ENCODE measurements at places on chromosomes 3 and 15.
A peak's percentile ranks its signal among the peaks of the same experiment; 100 is the strongest.

GRCh38 chr3:112012205-112012992, 13.7 kb downstream of the TAGLN3 start:
- no peak for DNase-seq

- no peak for DNase-seq
Measured at GRCh38 chr3:102661707-102662497, 227.1 kb downstream of the ZPLD1 start.

- no peak for DNase-seq
Measured at GRCh38 chr15:39108021-39108420, 472.9 kb upstream of the THBS1 start.

GRCh38 chr15:71476823-71477222, 333.5 kb upstream of the NR2E3 start:
- DNase-seq, result no peak

DNA sequence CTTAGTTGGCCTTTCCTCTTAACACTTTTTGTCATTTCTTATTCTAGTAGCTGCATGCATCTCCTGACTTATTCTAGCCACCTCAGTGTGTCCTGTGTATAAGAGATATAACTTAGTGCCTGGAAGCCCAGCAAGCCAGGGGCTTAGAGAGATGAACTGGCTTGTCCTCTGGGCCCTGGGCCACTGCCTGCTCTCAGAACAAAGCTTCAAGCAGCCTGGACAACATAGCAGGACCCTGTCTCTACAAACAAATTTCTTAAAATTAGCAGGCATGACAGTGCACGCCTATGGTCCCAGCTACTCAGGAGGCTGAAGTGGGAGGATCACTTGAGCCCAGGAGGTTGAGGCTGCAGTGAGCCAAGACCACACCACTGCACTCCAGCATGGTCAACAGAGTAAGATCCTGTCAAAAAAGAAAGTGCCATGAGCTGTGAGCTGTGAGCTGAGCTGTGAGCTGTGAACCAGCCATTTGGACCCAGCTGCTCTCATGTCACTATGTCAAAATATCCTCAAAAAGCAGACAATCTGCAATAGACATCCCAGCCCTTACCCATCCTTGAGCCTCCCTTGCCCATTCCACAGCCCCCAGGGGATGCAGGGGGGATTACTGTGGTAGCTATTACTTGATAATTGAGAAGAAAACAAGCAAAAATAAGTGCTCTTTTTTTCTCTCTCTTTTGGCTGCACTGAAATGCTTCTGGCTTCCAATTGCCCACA, 174.5 kb downstream of the OPA1 start:
- no peak for DNase-seq

DNA sequence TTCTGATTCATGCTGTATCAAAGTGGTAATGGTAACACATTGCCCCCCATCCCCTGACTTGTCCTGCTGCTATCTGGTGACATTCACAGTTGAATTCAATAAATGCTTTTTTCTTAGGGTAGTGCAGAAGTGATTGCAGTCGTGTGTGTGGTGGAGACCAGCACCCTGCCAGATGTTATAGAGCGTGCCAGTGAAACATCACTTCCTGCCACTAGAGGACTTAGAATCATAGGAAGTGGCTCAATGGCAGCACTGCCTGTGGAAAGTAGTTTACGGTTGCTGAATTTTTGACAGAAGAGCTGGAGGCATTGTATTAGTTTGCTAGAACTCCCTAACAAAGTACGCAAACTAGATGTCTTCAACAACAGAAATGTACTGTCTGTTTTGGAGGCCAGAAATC, 37.4 kb upstream of the P2RY12 start:
- no peak for DNase-seq

DNA sequence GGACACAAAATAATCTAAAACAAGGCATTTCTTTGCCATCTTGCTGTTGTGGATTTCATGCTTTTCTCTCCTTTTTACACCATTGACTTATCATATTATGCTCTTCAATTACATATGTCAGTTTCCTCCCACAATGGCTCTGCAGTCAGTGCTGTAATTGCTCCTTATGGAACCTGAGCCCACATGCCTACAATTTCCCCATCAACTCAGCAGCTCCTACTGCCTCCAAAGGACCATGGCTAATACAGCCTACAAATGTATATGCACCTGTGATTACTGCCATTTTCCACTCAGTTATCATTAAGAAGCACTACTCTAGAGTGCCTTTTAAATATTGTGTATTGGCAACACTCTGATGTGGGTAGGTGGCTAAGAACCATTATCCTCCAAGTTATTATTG, 30.8 kb downstream of the RTP4 start:
- DNase-seq, result no peak

DNA sequence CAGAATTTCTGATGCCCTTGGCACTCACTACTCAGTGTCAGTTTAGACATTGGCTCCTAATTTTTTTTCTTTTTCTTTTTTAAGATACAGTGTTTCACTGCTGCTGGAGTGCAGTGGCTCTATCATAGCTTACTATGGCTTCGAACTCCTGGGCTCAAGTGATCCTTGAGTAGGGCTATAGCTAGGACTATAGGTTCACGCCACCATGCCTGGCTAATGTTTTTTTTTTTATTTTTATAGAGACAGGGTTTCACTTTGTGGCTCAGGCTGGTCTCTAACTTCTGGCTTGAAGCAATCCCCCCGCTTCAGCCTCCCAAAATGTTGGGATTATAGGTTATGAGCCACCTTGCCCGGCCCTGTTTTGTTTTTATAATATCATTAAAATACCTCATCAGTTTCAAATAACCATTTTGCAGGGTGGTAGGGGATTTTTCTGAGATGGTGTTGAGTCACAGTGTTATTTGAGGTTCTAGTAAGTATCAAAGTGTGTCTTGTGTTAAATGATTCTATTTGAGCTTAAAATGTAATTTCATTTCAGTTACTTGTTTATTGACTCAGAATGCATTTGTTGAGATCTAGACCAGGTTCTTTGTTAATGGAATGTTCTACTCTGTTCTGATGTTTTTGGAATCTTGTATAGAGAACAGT, 7.0 kb downstream of the FNDC3B start:
- no peak for DNase-seq

- no peak for DNase-seq
Measured at GRCh38 chr3:172256101-172256734, 192.0 kb downstream of the GHSR start.

DNA sequence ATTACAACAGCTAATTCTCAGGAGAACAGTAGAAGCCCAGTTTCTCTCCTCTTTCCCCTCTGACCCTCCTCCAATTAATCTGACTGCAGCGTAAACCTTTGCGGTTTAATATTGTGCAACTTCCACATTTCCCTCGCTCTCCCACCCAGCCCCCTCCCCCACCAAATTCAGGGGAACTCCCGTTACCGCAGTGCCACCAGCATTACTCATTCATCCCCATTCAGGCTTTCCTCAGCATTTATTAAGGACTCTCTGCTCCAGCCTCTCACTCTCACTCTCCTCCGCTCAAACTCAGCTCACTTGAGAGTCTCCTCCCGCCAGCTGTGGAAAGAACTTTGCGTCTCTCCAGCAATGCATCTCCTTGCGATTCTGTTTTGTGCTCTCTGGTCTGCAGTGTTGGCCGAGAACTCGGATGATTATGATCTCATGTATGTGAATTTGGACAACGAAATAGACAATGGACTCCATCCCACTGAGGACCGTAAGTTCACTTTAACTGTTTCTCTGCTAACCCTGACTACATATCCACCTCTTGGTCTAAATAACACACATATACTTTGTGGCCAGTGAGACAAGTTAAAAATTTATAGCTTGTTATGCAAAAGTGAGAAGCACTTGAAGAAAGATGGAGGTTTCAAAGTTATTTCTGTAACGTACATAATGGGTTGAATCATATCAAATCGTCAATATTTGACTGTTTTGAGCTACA, at the start of gene PTX3:
PTX3 (plus strand) TSS at position 268 of the 709 bp plus-strand sequence; CDS start at position 352, 84 bp downstream.
- peak; percentile 81 for DNase-seq

Data from posterior vena cava (tissue), 2 donors.